ENCODE measurements at places on chromosomes 6 and 20.

- peak; percentile 82 for DNase-seq
Observed at GRCh38 chr20:13868331-13868730, 83.5 kb downstream of the NDUFAF5 start.

GRCh38 chr6:21504790-21505189 is 88.8 kb upstream of the SOX4 start:
- DNase-seq: no peak

GRCh38 chr6:109867009-109867969 is 110.8 kb upstream of the GPR6 start:
- DNase-seq: no peak

- DNase-seq: no peak
Observed at GRCh38 chr6:149160943-149161342, 156.6 kb upstream of the TAB2 start.

- no peak for DNase-seq
Observed at GRCh38 chr6:149696901-149697300, 21.0 kb downstream of the LATS1 start.

DNA sequence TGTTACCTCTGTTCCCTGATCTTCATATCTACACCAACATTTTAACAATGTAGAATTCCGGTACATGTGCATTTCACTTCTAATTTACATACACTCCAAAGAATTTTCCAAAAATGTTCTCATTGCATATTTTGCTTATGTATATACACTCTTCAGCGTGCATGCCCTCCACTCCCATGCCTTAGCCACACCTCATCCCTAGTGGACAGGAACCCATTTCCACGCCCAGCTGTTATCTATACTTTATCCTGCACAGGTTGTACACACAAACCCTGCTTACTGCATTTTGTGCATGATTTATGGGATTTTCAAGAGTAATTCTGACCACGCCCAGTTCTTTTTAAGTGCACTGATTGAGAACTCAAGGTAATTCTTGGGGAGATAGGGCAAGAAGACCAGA is 102.4 kb downstream of the TFAP2C start:
- no peak for DNase-seq

GRCh38 chr6:14224359-14225103 is 107.0 kb downstream of the CD83 start:
- no peak for DNase-seq

GRCh38 chr20:34980543-34981233 is 25.0 kb downstream of the MYH7B start:
- no peak for DNase-seq

- DNase-seq: no peak
Observed at GRCh38 chr6:145711372-145711771, 23.9 kb downstream of the EPM2A start.

- peak; percentile 29 for DNase-seq
Observed at GRCh38 chr20:36235892-36236785, at the start of gene AAR2. AAR2 (plus strand) TSS chr20:36236478; CDS start chr20:36239869, 3,391 bp downstream.

GRCh38 chr6:46175976-46176375 is 5.2 kb upstream of the ENPP5 start:
- DNase-seq: no peak

GRCh38 chr6:17021539-17021889 is 80.3 kb upstream of the STMND1 start:
- no peak for DNase-seq

DNA sequence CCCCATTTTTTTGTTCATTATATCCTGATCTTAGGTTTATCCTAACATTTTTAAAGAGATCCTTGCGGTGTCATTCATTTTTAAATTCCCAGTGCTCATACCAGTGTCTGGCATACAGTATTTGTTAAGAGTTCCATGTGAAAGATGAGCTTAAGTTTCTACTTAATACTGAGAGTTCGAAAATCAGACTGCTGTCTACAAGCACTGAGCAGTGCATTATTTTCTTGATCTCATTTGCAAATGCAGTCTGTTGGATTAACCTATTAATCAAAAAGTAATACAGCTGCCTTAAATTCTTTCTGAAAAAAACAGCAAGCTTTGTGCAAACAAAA is 663 bp downstream of the COQ3 start:
- DNase-seq: no peak

- no peak for DNase-seq
Observed at GRCh38 chr20:48131581-48131980, 346.3 kb upstream of the SULF2 start.

DNA sequence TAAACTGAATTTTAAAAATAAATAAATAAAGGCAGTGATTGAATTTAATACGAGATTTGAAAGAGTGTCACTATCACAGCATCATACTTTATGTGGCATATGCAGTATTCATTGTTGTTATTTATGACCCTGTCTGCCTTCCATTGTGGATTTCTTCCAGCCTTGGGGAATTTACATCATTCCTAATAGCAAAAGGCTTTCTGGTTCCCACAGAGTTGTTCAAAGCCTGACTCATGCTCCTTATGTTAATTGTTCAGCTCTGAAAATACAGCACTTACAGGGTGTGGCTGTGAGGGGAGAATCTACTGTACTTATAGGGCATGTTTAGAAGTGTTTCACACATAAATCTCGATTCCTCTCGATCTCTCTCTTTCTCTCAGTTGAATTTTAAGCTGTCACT is 54.4 kb downstream of the JAG1 start:
- DNase-seq: peak; percentile 94

DNA sequence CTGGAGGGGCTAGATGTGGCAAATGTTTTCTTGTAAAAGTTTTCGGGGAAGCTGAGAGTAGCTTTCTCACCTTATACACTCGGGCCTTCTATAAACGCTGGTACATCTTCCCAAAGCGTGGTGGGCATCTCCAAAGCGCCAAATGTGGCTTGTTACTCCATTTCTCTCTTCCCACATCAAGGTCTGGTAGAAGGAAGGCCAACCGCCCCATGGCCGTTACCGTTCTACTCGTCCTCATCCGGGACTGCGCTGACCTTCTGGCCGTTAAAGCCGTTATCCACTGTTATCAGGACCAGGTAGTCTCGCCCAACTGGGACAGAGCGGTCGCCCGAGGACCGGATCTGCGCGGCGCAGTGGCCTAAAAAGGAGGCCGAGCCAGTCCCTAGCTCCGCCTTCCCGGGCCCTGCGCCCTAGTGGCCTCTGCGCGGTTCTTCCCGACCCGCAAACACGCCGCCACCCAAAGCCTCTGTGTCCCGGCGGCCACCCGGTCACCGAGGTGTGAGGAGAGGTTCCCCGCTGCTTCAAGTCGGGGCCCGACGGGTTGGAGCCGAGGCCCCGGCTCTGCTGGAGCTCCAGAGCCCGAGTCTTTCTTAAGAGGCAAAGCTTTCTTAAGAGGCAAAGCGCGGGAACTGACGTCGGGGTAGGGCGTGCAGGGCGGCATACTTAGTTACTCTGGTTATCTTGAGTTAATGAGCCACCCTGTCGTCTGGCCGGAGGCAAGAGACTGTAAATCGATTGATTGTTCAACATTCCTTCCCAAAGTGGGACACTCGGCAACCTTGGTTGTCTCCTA is 90.5 kb downstream of the GPX5 start:
- DNase-seq: no peak

- no peak for DNase-seq
Observed at GRCh38 chr20:13245250-13245723, 24.2 kb downstream of the ISM1 start.

- no peak for DNase-seq
Observed at GRCh38 chr6:10237298-10238038, 177.4 kb downstream of the TFAP2A start.

DNA sequence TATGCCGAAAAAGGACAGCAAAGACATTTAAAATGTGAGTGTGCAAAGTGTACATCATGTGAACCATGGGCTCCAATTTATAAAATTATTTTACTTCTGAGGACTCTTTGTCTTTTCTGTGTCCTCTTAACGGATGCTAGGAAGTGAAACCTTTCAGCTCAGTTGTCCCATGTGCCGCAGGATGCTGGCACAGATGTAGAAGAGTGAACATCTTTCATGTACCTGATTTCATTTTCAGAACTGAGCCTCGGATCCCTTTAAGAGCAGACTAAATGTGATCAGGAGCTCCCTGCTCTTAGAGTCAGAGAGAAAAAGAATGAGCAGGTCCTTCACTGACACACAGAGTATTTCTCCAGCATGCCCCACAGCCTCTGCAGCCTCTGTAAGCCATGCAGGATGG is 27.6 kb upstream of the FUCA2 start:
- no peak for DNase-seq

GRCh38 chr6:121549736-121550135 is 114.3 kb downstream of the GJA1 start:
- DNase-seq: peak; percentile 59
